ENCODE measurements at places on chromosomes 5 and 9.

DNA sequence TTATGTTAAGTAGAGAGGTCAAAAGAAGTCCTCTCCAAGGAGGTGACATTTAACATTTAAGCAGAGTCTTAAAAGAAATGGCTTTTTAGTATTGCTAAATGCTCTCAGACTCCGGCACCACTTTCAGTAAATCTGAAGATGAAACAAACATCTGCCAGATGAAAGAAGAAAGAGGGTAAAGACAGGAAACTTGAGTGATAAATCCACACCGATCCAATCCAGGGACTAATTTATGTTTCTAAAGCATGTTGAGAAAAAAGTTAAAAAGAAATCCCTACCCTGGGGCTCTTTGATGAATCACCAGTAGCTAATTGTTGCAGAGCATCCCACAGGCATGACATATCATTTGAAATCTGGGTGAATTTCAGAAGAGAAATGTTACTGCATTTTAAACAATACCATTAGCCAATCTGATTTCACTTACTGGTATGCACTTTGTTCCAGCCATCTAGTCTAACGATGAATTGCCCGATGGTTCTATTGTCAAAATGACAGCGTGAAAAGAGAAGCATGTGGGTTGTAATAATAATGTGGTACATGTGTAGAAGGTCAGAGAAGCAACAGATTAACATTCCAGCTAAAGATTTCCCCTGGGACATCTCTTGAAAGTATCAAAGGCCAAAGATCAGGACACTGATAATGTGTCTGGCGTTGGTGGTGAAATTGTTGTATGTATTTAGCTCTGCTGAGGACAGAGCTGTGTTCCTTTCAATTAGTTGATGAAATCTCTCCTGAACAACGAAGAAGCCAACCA, 485.7 kb downstream of the CSNK1G3 start:
- DNase-seq, result no peak

- peak; percentile 40 for DNase-seq
Observed at GRCh38 chr9:37471942-37472684, 6.9 kb upstream of the ZBTB5 start.

DNA sequence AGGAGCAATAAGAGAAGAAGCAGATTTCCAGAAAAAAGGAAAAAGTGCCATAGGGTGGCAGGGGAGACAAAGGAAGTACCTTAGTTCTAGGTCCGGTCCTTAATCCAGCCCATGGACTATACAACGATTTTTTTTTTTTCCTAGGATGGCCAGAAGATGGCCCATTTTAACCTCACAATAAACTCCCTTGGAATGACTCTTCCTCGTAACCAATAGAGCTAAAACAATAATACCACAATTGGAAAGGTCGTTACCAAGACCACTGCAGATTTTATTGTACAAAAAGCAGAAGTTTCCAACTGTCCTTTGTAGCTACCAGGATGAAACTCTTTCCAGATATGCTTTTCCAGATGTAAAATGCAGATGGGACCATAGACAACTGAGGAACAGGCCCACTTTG, 34.4 kb upstream of the SSBP2 start:
- DNase-seq, result peak; percentile 11

GRCh38 chr9:8241201-8241600, 441.6 kb upstream of the DMAC1 start:
- no peak for DNase-seq

DNA sequence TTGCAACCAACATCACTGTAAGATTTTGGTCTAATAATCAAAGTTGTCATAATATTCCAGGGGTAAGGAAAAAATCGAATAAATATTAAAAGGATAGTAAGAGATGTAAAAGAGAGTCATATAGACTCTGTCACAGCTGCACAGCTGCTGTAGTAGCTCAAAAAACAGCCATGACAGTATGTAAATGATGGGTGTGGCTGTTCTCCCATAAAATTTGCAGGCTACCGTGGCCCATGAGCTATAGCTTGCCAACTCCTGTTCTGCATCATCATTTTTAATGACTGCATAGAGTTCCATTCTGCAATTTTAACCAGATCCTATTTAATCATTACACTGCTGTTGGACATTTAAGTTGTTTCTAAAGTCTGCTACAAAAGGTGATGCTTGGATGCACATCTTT, 450.5 kb upstream of the MPDZ start:
- no peak for DNase-seq

DNA sequence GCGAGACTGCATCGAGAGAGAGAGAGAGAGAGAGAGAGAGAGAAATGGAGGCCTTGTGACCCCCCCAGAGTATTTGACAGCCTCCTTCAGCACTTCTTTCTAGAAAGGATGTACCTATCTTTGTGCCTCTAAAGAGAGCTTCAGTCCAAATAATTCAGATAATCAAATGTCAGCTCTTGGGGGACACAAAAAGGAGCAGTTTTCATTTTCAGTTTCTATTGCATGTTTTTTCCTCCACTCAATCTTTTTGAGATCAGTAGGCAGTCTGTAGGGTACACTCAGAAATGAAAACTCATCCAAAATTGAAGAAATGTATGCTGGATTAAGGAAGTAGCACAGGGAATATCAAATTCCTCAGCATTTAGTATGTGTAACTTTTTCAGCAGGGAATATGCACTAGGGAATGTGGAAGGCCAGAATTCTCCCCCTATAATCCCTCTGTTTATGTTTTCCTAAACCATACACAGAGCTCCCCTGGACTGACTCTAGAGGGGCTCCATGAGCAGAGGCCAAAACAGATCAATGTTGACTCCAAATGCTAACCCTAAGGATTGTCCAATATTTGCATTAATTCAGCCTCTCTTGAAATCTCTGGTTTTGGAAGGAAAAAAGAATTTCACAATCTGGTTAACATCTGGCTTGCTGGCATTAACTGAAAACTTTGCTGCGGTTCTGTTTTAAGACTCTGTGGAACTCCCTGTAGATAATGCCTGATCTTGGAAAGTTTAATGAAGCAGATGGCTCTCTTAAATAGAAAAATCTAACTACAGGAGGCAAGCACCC, 250.1 kb downstream of the CEMIP2 start:
- no peak for DNase-seq

- peak; percentile 51 for DNase-seq
Observed at GRCh38 chr5:168706655-168707069, 127.5 kb upstream of the PANK3 start.

DNA sequence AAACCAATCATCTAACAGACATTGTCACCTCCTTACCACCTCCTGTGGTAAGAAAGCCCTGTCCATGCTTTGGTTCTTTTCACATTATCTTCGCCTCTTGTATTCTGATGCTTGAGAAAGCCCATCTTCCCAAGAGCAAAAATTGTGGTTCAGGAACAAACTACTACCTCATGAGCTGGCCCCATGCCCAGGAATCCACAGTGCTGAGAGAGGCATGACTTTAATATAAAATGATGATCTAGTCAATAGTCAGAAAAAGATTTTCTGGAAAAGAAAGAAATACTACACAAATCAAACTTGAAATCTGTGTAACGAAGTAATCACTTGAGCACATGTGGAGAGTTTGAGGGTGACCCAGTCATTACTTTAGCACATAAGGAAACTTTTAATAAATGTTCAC, 94.7 kb downstream of the FGF10 start:
- DNase-seq, result no peak

DNA sequence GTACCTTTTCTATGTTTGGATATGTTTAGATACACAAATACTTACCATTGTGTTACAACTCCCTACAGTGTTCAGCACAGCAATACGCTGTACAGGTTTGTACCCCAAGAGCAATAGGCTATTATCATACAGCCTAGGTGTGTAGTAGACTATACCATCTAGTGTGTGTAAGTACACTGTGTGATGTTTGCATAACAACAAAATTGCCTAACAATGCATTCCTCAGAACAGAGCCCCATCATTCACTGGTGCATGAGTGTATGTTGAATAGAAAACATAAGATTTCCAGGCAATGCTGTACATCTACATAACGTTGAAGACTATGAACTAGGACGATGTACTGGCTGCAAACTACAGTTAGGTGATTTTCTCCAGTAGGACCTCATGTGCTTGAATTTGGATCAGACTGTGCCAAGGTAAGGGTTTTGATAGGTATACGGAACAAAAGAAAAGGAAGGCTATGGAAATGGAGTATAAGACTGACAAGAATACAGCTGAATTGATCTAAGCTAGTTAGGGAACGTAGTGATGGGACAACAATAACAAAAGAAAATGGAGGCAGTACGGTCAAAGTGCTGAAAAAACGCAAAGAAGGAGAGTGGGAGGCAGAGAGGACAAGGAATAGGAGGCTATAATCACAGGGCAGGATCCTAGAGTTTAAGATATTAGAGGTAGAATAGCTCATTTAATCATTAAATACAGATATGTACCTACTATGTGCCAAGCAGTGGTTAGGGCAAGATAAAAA, 46.9 kb downstream of the FNIP1 start:
- no peak for DNase-seq

- DNase-seq, result no peak
Observed at GRCh38 chr5:32302835-32303754, 9.6 kb downstream of the MTMR12 start.

DNA sequence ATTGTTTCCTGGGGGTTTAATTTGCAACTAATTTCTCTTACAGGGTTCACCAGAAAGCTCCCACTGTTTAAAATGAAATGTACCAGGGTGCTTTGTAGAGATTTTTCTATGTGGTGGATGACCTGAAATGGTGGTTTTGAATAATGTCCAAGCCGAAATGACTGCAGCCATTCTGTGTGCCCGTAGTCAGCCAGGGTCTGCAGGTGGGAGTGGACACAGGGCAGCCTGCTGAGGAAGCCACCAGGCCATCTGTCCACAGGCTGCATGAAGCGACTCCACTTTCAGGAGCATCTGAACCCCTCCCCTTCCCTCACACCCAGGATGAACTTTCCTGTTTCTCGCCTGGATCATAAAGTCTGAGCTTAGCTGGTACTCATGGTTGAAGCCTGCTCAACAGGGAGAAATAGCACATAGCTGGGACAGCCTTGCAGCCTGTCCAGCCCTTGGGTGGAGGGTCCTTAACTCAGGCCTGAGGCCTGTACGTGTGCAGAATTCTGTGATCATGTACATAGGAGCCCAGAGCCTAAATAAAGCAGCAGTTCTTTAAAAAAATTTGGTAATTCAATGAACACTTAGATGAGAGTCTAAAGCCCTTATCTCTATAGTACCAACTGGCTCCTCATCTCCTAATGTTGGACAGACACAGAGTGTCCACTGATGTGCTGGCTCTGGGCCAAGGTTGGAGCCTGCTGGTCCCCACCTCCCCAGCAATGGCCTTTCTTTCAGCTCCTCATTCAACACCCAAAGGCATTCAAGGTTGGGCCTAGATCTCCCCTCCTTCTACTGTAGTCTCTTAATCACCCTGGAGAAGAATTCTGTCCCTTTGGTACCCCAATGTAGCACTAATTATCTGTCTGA, 72.8 kb downstream of the SHB start:
- peak; percentile 12 for DNase-seq

- no peak for DNase-seq
Observed at GRCh38 chr5:39433848-39434247, 9.1 kb upstream of the DAB2 start.

DNA sequence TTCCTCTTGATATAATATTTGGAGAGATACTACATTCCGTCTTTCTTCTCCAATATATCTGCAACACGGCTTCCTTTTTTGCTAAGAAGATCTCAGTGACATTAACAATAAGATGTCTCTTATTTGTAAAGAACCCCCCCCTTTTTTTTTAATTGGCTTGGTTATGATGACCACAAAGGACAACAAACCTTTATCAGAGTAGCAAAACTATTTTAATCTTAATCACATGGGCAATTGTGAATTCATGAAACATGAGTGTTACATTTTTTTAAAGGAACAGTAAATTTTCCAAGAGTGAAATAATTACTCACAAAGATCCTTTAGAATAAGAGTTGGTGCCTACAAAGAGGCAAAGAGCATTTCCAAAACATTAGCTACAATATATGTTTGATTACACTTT, 554.1 kb downstream of the MAT2B start:
- no peak for DNase-seq

DNA sequence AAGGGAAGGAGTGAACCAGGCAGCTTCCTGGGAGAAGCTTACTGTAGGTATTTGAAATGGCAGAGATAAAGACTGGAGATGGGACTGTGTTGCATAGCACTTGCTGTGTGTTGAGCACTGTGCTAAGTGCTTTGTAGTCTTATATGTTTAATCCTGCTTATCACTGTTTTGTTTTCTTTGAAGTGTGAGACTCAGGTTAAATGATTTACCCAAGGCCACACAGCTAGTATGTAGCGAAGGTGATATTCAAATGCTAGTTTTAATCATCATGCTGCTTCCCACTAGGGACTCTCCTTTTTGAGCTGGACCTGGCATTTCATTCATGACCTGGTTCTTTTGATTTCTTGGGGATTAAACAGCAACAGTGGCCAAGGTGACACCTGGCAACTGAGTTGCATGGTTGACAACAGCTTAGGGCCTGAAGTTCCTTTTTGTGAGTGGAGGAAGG, 35.3 kb upstream of the SPRY4 start:
- DNase-seq, result no peak

DNA sequence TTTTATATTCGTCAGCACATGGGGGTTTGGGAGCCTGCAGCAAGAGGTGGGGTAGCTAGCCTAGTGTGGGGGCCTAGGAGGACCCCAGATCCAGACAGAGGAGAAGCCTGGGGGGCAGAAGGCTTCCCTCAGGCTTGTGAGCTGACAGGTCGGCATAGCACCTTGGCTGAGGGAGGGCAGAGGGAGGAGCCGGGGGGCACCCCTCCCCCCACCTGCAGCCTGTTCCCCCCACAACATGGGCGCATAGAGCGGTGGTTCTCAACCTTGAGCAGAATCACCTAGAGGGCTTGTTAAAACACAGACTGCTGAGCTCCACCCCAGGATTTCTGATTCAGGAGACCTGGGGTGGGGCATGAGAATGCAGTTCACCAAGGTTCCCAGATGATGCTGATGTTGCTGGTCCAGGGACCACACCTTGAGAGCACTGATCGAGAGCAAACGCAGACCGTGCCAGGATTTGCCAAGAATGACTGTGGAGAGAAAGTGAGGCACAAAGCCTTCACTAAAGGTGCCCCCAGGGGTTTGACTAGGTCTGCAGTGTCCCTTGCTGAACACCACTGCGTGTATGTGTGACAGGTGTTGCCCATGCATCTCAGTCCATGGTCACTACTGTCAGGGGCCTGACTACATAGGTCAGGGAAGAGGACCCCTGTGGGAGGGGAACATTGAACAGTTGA, 163.3 kb downstream of the MACROH2A1 start:
- no peak for DNase-seq

- DNase-seq, result no peak
Observed at GRCh38 chr9:13377171-13377925, 97.9 kb upstream of the MPDZ start.

- DNase-seq, result peak; percentile 65
Observed at GRCh38 chr5:74201334-74202081, 439.0 kb downstream of the ENC1 start.
